ENCODE measurements at places on chromosomes 2 and 18. TPM values are rescaled to one million over a fixed set of nuclear protein-coding genes. Genes with fewer than 3 reads are reported as not detected.

PDK1 gene
- 11.9 TPM for total RNA-seq

ANKAR gene
- 55.4 TPM for total RNA-seq

TLX2 gene
- total RNA-seq = not detected

IL18R1 gene
- under 0.01 TPM for total RNA-seq

SULT1C2 gene
- total RNA-seq = 0.62 TPM

TBR1 gene
- 53.7 TPM for total RNA-seq

ALLC gene
- total RNA-seq = not detected

PLCL1 gene
- 26.0 TPM for total RNA-seq

CRIM1 gene
- 105 TPM for total RNA-seq

UGT1A5 gene
- total RNA-seq = not detected

FSHR gene
- total RNA-seq = not detected

LHCGR gene
- 0.16 TPM for total RNA-seq

CCDC121 gene
- 5.9 TPM for total RNA-seq

GAL3ST2 gene
- total RNA-seq = 0.16 TPM

TMEM182 gene
- total RNA-seq = 3.6 TPM

SFT2D3 gene
- 11.7 TPM for total RNA-seq

TCF7L1 gene
- 1.1 TPM for total RNA-seq

DUSP2 gene
- total RNA-seq = 7.3 TPM

TDRD15 gene
- 3.0 TPM for total RNA-seq

ARHGEF4 gene
- total RNA-seq = 38.7 TPM

CD207 gene
- not detected for total RNA-seq

ZNF892 gene
- total RNA-seq = 31.7 TPM

LONRF2 gene
- 58.3 TPM for total RNA-seq

CRYBA2 gene
- not detected for total RNA-seq

FAM161A gene
- total RNA-seq = 30.3 TPM

AQP4 gene
- total RNA-seq = 138 TPM

CTAGE1 gene
- total RNA-seq = not detected

PTGR3 gene
- 11.7 TPM for total RNA-seq

LYG2 gene
- total RNA-seq = not detected

CSRNP3 gene
- total RNA-seq = 246 TPM

ABCG5 gene
- total RNA-seq = under 0.01 TPM

STPG4 gene
- 0.78 TPM for total RNA-seq

NT5C1B gene
- total RNA-seq = not detected

SERPINB7 gene
- not detected for total RNA-seq

ACKR3 gene
- 20.3 TPM for total RNA-seq

GKN2 gene
- total RNA-seq = not detected

SLC16A14 gene
- 66.8 TPM for total RNA-seq

CCDC74B gene
- total RNA-seq = 3.6 TPM

TAF1B gene
- total RNA-seq = 48.0 TPM

UGT1A10 gene
- not detected for total RNA-seq

RAX gene
- not detected for total RNA-seq

ST8SIA3 gene
- total RNA-seq = 7.2 TPM

DCC gene
- 13.6 TPM for total RNA-seq

AGXT gene
- not detected for total RNA-seq

KCNIP3 gene
- total RNA-seq = 6.9 TPM

SMAD2 gene
- 70.8 TPM for total RNA-seq

KIAA2012 gene
- total RNA-seq = 0.47 TPM

M1AP gene
- not detected for total RNA-seq

IWS1 gene
- 34.5 TPM for total RNA-seq

CAPN13 gene
- 0.16 TPM for total RNA-seq

CCL20 gene
- total RNA-seq = not detected

ACSL3 gene
- 255 TPM for total RNA-seq

SERPINB2 gene
- 0.62 TPM for total RNA-seq

GPC1 gene
- 37.3 TPM for total RNA-seq

NPHP1 gene
- 4.4 TPM for total RNA-seq

SRD5A2 gene
- total RNA-seq = not detected

Data from occipital lobe (tissue), 3 donors.